ENCODE measurements at places on chromosomes 7 and 10.

GRCh38 chr7:83835424-83835823, 186.5 kb upstream of the SEMA3E start:
- DNase-seq, result no peak

DNA sequence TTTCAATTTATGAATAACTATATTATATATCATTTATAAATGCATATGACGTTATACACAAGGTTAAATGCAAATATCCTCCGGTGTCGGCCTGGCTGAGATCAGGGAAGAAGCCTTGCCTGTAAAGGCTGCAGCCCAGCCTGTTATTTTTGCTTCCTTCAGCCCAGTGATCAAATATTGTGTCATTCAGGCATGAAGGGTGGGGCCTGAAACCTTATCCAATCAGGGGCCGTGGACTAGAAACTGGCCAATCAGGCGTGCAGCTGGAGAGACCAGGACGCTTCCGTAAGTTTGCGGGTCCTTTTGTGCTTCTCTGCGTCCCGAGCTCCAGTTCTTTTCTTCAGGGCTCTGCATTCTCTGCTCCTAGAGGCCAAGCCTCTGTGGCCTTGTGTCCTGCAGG, at the start of gene ZNF722:
Gene ZNF722 (plus strand): TSS at position 301 of the 400 bp plus-strand sequence. CDS start 113 bp downstream, outside the sequence.
- DNase-seq, result no peak

- no peak for DNase-seq
These were observed 70.1 kb downstream of the GLRX3 start for GRCh38 chr10:130206216-130206737.

GRCh38 chr10:70472799-70473454, 5.6 kb upstream of the PALD1 start:
- DNase-seq, result no peak

DNA sequence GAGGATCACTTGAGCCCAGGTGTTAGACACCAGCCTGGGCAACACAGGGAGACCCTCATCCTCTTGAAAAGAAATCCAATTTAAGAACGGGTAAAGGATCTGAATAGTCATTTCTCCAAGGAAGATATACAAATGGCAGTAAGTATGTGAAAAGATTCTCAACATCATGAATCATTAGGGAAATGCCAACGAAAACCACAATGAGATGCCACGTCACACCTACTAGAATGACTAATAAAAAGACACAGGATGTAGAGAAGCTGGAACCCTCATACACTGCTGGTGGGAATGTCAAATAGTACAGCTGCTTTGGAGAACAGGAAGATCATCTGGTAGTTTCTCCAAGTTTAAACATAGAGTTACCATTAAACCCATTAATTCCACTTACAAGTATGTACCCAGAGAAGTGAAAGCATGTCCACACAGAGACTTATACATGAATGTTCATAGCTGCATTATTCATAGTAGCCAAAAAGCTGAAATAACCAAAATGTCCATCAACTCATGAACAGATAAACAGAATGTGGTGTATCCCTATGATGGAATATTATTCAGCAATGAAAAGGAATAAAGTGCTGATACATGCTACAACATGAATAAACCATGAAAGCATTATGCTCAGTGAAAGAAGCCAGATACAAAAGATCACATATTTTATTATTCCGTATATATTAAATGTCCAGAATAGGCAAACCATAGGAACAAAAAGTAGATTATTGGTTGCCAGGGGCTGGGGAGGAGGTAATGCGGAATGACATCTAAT, 13.1 kb upstream of the ZMIZ2 start:
- DNase-seq, result no peak

- DNase-seq, result no peak
These were observed 82.3 kb upstream of the PPIF start for GRCh38 chr10:79264942-79265341.

GRCh38 chr10:43867113-43867512, 218.4 kb upstream of the ZNF32 start:
- DNase-seq, result no peak

All from NCI-H1417 treated with DMSO at 0.1 percent for 48 hours (cell line).